ENCODE measurements at places on chromosomes 3 and 15.

DNA sequence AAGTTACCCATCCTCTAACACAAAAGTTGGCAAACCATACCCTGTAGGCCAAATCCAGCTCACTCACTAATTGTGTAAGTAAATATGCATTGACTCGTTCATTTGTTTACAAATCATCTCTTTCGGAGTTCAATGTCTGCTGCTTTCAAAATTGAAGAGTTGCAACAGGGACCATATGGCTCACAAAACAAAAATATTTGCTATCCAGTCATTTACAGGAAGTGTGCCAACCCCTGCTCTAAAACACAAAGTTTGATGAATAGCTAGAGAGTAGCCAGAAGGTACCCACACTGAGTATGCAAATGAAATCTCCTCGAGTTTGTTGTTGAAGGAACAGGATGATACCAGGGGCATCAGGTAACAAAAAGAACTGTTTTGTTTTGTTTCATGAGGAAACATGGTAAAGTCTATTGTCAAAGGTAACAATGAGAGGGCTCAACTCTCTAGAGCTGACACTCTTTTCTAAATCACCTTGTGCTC is 236.2 kb upstream of the THBS1 start:
- no peak for DNase-seq

GRCh38 chr3:188605905-188606304 is 451.9 kb downstream of the LPP start:
- DNase-seq: no peak

GRCh38 chr3:87336761-87337160 is 60.4 kb upstream of the POU1F1 start:
- DNase-seq: no peak

DNA sequence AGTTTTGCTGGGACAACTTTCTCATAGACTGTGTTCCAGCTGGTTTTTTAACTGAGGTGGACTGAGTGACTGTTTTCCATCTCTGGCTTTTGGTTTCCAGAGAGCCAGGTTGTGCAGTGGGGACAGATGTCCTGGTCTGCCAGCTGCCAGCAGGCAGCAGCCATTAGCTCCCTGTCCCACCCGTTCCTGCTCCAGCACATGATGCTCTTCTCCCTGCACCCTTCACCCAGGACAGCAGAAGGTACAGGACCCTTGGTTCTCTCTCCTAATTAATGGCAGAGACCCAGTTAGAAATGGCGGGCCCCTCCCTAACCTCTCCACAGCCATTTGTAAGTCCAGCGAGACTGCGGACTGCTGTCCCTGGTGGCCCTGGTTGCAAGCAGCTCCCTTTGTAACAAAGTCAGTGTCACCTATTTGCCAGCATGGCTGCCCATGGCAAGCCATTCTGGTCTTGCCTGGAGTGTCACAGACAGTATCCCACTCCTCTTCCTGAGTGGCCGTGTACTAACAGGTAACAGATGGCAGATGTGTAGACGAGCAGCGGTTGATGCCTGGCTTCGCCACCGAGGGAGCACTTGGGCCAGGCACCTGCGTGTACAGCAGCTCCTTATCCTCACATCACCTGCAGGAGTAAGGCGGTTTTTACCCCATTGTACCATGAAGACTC is 148.3 kb downstream of the DNAJB8 start:
- DNase-seq: no peak

DNA sequence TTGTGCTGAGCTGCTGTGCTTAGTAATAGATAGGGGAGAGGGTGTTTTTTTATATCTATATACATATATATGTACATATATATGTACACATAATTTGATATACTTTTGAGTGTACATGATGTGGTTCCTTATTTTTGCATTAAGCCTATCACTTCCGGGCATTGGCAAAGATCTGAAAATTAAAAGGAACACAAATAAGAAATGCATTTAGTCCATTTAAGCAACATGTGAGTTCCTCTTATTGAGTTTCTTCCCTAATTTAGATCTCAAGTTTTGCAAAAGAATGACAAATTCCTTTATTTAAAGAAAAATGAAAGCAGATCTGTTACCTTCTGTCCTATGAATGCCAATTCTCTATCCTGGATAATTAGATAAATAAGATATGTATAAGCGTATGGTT is 435.1 kb downstream of the LPP start:
- DNase-seq: peak; percentile 28

- no peak for DNase-seq
These were observed 1028.6 kb downstream of the OTOL1 start for GRCh38 chr3:162525066-162525742.

DNA sequence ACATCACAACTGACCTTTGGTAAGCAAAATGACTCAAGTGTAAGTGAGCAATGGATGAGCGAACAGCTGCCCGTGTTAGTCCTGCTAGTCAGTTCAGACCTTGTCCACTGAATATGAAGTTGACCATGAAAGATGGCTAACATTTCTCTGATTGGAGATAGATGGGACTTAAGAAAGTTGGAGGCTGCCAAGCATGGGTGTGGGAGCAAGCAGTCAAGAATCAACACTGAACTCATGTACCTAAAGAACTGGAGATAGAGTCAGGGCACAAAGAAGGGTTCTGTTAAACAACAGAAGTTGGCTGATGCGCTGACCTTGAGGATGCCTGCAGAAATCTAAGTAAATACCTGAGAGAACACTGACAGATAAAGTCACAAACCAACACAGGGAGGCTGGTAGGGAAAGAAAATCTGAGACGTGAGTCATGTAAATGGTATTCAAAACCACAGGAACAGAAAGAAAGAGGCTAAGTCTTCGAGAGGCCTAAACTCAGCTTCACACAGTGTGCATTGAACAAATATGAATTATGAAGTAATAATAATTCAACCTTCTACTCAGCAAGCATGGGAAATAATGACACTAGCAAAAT is 30.7 kb upstream of the ANPEP start:
- DNase-seq: no peak

GRCh38 chr3:15572138-15572537 is 29.2 kb downstream of the HACL1 start:
- DNase-seq: no peak

DNA sequence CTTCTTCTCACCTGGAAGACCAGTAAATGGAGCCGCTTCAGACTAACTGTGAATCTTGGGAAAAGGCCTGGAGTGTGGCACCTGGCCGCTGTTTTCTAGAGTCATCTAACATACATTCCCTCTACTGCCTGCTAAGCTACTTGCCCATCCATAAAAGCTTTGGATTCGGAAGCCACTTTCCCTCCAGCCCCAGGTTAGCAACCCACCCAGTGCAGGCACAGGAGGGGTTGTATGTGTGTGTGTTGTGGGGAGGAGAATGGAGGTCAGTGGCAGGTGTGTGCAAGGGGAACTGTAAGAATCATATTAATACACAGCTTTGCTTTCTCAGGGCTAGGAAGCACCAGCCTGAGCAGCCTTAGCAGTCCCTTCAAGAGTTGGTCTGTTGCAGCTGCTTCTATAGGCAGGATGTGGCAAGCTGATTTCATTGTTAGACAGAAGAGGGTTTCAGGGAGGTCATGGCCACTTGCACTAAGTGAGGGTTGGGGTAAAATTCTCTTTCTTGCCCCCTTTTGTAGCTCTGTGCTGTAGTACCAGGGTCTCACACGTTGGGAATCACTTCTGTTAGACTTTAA is 8.9 kb downstream of the NSUN3 start:
- DNase-seq: no peak

- peak; percentile 41 for DNase-seq
These were observed 13.7 kb downstream of the LRRK1 start for GRCh38 chr15:100932676-100933348.

GRCh38 chr15:78762985-78763795 is 48.1 kb downstream of the ADAMTS7 start:
- no peak for DNase-seq

DNA sequence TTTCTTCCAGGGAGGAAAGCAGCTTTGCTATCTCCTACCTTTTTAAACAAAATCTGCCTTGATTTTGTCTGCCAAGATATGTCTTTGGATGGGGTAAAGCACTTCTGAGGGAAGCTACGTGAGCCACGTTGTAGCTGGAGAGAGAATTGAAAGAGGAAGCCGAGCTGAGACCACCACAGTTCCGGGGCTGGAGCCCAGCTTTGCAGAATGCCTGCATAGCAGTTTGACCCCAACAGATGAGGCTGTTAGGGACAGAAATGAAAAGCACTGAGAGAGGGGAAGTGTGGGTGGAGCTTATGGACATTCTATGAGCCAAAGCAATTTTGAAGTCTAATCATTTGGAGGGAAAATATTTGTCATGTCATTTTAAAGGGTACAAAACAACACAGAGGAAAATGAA is 45.4 kb downstream of the LIPC start:
- DNase-seq: peak; percentile 90

DNA sequence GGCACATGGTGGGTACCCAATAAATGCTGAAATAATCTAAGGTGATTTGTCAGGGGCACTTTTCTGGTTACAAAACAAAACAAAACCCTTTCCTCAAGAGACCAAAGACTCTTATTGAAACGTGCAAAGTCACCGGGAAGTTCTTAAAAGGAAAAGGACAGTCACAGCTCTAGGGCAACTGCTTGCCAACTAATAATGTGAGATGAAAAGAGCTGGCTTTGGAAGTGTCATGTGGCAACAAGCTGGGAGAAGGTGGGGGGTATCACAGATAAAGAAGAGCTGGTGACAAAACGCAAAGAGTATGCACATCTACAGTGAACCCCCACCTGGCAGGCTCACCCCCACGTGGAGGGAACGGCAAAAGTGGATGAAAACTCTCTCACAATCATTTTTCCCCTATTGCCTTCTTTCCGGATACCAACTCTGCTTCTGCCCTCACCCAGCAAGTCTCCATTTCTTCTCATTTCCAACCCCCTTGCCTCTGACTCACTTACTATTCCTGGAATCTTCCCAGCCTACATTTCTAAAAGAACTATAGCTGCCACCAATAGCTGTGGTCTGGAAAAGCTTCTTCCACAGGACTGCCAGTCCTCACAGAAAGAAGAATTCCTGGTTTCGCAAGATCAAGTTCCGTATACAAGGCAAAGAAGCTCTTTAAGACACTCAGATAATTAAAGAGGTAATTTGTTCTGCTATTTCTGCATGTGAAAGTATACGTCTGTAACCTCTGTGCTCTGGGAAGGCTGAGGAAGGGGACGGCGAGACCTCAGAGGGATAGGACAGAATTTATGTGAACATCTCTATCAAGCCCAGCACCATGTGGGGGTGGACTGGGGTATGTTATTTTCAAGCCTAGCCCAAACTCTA is 21.8 kb upstream of the ANPEP start:
- DNase-seq: no peak

DNA sequence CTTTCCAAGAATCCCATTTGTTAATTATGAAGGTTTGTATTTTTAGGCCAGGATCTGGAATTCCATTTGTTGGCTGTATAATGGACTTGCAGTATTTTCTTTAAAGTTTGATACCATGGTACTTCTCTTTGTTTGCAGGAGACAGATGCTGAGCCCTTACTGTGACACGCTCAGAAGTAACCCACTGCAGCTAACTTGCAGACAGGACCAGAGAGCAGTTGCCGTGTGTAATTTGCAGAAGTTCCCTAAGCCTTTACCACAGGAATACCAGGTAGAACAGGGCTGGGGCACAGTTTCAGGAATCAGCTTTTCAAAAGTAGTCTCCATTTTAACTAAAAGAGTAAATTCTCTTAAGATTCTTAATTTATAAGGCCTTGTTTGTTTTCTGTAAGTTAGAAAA is 59.1 kb downstream of the LMLN start:
- peak; percentile 14 for DNase-seq

- no peak for DNase-seq
These were observed 93.5 kb upstream of the ARRDC4 start for GRCh38 chr15:97866959-97867358.

DNA sequence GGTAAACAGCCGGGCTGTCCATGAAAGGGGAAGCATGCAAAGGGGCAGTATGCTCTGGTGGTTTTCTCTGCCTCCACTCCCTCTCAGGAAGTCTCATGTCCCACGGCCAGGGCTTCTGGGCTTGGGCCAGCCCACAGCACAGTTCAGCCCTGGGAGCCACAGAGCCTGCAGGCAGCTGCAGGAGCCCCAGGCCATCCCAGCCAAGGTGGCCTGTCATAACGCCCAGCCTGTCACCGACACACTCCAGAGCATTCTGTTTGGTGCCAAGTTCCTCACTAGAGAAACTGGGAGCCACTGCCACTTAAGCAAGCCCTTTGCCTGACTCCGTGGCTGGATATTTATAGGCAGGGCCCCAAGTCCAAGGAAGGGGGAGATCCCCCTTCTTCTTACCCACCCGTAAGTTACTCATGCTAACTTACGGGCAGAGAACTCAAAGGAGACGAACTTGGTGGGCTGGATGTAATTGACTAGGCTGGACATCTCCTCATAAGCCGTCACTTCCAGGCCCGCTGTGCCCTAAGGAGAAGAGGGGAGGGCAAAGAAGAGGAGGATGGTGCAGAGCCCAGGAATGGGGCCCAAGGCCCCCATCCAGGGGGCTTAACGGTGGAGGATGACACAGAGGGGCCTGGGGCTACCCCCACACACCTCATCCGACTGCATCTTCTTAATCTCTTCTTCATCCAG is 11.7 kb downstream of the PLCB2 start:
- no peak for DNase-seq

DNA sequence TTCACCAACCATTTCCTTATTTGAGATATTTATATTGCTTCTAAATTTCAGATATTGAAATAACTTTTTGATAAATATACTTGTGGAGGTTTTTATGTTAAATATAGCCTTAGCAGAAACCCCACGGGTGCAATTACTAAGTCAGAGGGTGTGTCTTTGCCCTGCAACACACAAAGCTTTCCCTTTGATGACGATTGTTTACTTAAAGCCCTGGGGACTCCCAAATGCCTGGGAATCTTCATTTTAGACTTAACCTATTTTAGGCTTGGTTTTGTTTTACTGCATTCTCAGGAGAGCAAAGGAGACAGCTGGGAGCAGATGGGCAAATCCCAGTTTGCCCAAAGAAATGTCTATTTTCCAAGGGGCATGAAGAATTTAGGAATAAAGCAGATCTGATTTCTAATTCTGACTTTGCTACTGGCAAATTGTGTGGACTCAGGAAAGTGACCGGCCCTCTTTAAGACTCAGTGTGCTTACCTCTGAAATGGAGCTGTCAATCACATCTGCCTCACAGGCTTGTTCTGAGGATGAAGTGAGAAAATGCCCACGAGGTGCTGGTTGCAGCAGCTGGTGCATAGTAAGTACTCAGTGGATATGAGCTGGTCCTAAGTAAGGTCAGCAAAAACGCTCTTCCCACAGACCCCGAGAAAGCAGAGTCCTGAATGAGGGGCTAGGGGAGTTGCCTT is 49.3 kb upstream of the CA12 start:
- no peak for DNase-seq

DNA sequence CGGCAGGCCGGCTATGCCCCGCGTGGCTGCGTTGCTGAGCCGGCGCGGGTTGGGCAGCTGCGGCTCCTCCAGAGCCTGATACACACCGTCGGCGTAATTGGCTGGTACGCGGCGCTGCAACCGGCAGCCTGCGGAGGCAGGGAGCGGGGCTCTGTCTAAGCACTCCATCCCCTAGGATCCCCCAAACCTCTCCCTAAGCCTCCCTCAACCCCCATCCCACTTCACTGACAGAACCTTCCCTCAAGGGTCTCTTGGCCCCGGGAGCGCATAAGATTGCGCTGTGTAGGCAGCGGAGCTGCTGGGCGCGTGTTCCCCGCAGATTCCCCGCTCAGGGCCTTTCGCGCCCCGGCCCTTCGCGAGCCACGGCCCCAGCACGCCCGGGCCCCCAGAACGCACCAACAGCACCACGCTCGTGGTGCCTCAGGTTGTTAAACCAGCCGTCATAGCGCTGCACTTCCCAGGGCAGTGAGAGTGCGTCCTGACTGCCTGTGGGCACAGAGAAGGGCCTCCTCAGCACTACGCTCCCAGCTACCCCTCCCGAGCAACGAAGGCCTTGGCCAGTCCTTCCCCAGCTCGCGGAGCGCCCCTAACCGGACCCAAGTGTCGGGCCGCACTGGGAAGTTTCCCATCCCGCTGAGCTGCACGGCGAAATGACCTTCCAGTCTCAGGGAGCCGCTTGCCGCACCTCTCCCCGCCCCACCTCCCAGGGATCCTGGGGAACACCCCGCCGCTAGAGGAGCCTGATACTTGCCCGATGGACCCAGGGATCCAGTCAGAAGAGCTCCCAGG is 1.2 kb downstream of the DUOX2 start:
- peak; percentile 18 for DNase-seq

Data from KBM-7 (cell line).